ENCODE measurements at places on chromosomes 12 and 14. TPM values are rescaled to one million over a fixed set of nuclear protein-coding genes. Genes with fewer than 3 reads are reported as not detected.

DNA sequence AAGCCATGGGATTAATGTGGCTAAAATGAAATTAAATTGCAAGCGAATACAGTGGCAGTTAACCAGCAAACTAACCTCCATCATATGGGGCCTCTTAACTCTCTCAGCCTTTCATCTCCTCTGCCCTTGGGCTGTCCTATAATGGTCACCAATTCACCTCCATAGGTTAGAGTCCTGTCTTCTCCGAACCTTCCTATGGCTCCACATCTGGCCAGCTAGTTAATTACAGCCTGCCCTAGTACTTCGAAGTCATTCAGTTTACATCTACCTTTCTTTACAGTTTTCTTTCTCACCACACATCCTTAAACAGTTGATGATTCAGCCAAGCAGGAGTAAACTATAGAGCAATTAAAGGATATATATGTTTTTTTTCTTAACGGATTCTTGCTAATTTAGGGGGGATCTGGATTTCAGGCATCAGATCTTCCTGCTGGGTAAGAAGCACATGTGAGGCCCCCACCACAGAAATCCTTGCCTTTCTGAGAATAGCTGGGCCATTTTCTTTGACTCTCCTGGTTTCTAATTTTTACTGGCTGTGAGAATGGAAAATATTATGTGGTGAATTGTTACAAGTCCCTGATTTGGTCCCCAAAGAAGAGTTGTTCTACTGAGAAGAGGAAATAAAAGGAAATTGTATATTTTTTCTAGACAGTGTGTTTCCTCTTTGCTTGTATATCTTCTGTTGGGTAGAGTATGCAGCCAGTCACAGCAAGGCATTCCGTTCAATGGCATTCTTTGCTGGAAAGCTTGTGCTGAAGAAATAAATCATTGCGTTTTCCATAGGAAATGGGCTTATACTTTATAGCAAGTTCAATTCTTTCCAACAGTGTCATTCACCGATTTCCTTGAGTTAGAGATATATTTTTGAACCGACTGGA lies 16.7 kb downstream of the HMGA2 start:
- no peak for DNase-seq
- H3K27me3 ChIP-seq: no peaks in the 10 kb centered on the region
- no peak overlapping the region for H3K27ac ChIP-seq
- H3K36me3 ChIP-seq: no peaks in the 10 kb centered on the region
- H3K4me3 ChIP-seq: no peak overlapping the region
- H3K4me1 ChIP-seq: no peaks in the 10 kb centered on the region

DNA sequence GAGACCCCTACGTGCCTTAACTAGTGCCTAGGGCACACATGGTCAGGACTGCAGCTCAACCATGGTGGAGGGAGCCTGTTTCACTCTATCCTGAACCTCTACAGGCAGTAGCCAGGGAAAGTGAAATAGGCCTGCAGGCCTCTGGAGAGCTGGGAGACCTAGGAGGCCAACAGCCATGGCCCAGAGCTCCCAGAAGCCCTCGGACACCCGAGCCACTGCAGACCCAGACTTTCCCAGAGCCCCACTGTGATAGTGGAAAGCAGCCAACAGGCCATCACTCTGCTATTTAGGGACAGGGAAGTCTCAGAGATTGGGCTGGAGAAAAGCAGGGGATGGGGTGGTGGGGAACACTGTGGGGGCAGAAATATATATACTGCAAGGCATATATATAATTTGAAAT lies 56.5 kb upstream of the ZFP36L1 start:
- no peaks in the 10 kb centered on the region for H3K4me1 ChIP-seq
- H3K27me3 ChIP-seq: no peaks in the 10 kb centered on the region
- H3K36me3 ChIP-seq: no peaks in the 10 kb centered on the region
- H3K27ac ChIP-seq: no peak overlapping the region
- H3K4me3 ChIP-seq: no peak overlapping the region
- DNase-seq: no peak

DNA sequence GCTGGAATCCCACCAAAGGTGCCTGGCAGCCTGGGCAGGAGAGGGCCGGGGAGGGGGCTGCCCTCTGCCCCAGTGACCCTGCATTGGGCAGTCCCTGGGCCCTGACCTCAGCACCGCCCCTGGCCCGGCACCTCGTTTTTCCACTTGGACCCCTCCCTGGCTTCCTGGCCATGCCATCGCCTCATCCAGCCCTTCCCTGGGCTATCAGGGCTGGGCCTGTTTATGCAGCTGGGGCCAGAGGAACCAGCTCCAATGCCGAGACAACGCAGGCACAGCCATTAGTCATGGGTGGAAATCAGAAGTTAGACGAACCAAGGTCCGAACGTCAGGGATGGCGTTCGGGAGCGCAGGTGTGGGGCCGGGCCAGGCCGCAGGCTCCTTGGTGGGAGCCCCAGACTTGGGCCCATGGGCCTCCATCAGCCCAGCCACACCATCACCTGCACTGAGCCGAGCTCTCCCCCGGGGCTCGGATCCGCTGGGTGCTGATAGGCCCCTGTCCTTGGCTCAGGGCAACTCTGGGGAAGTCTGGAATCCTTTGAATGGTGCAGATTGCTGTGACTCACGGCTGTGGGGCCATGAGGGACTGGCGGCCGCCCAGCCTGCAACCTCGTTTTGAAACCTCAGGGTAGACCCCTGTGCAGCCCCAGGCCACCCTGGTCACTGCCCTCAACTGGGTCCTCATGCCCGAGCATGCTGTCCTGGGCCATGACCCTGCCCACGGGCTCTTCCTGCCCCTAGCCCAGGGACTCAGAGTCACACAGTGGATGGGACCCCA lies 169.4 kb downstream of the KIF26A start:
- peak; percentile 45 for DNase-seq
- no peaks in the 10 kb centered on the region for H3K36me3 ChIP-seq
- no peaks in the 10 kb centered on the region for H3K27me3 ChIP-seq

GRCh38 chr12:123472438-123472849 lies 14.5 kb downstream of the SNRNP35 start:
- H3K27ac ChIP-seq: no peak overlapping the region
- no peaks in the 10 kb centered on the region for H3K27me3 ChIP-seq
- no peak for DNase-seq
- no peaks in the 10 kb centered on the region for H3K4me1 ChIP-seq

DNA sequence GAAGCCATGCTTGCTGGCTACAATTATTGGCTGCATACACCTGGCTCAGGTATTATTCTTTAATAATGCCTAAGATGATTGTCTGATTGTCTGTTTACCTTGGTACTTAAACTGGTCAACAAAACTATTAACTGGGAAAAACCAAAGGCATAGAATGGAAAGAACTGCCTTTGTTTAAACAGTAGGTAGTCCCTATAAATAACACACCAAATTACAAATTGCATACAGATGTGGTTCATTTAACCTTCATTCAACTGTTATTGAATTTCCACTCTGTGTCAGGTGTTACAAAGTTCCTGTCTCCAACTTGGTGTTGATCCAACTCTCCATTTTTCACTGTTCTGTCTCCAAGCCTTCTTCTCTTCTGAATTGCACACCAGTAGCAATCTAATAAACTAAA lies 79.8 kb upstream of the FSCB start:
- H3K27ac ChIP-seq: no peak overlapping the region
- H3K4me1 ChIP-seq: no peaks in the 10 kb centered on the region
- no peaks in the 10 kb centered on the region for H3K27me3 ChIP-seq
- no peak for DNase-seq

- no peak overlapping the region for H3K27ac ChIP-seq
- no peak for DNase-seq
- H3K36me3 ChIP-seq: peaks cover 31% of the 10 kb centered on the region
Observed at GRCh38 chr14:66944872-66945271, 244.4 kb upstream of the GARIN2 start.

- H3K4me3 ChIP-seq: no peak overlapping the region
- no peaks in the 10 kb centered on the region for H3K27me3 ChIP-seq
- H3K27ac ChIP-seq: peak overlapping the region; percentile 72
- no peaks in the 10 kb centered on the region for H3K4me1 ChIP-seq
- no peak for DNase-seq
- H3K36me3 ChIP-seq: no peaks in the 10 kb centered on the region
Observed at GRCh38 chr14:69682621-69683263, 71.3 kb downstream of the SUSD6 start.

The C12orf54 gene
- total RNA-seq: not detected
